Choroid plexus epithelial cell (primary cell): ENCODE measurements at places on chromosomes 1 and 21.

DNA sequence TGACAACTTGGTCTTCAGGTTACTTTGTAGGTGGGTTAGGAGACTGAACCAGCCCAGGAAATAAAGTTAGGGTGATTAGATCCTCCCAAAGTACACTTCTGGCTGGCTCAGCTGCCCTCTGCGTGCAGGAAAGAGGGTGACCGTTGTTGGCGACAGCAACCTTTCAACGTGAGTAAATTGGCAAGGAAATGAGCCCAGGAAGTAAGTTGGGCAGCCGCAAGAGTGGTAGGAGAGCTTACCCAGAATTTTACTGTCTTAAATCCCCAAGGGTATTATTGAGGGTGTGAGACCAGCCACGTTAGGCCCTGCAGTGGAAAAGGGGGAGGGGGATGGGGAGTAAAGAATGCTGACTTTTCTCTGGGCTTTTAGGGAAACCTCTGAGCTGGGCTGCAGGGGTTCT, 1.6 kb downstream of the TENT5C start:
- DNase-seq, result no peak

DNA sequence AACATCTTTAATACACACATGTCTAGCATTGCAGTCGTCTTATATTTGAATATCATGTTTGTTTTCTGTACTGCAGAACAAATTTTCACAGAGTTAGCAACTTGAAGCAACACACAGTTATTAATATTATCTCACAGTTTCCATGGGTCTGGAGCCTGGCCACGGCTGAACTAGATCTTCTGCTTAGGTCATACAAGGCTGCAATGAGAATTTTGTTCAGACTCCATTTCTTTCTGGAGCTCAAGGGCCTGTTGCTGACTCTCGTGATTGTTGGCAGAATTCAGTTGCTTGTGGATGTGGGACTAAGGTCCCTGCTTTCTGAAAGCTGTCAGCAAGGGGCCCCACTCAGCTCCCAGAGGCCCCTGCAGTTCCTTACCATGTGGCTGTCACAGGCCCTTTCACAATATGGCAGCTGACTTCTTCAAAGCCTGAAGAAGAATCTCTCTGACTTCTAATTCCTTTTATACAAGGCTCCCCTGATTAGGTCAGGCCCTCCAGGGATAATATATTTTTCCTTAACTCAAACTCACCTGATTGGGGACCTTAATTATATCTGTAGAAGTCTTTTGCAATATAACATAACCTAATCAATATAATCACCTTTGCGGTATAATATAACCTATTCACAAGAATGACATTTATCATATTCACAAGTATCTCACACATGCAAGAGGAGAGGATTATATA, 296.3 kb downstream of the NFIA start:
- no peak for DNase-seq

GRCh38 chr1:9759939-9760338, 63.8 kb downstream of the CLSTN1 start:
- no peak for DNase-seq

DNA sequence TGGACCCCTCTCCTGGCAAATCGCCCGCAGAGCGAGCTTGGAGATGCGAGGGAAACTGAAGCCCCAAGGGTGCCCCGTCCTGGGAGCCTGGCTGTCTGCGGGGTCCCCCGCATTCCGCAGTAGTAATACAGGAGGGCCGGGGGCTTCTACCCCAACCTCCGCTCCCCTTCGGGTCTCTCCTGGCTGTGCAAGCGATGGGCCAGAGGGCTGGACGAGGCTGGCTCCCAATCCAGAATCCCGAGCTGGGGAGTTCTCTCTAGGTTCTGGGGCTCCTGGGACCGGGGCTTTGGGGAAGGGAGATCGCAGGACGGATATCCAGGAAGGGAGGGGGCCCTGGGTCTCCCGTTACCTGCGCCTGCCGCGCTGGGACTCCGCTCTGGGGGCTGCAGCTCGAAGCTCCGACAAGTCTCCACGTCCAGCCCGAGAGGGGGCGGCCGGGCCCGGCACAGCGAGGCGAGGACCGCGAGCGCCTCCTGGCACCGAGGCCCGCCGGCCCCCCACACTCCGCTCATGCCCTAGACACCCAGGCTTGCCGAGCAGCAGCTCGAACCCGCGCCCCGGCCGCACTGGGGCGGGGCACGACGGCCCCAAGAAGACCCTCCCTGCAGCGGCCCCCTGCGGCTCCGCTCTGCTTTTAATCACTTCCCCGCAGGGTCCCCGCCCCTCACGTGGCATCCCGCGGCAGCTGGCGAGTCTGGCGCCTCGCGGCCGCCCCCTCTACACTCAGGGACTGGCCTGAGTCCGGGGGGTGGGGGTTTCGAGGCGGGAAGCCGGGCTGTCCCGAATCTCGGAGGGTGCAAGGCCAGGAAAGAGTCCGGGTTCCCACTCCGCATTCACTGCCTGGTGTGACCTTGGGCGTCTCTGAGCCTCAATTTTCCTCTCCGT, at the start of gene SYT6:
SYT6 (minus strand) TSS at position 609 of the 885 bp plus-strand sequence; CDS start at position 512, 97 bp downstream.
- DNase-seq, result no peak

GRCh38 chr1:37822906-37823815, 15.2 kb upstream of the YRDC start:
- DNase-seq, result peak; percentile 38

- DNase-seq, result peak; percentile 35
Measured at GRCh38 chr1:182301467-182302198, 90.0 kb downstream of the GLUL start.

- DNase-seq, result no peak
Measured at GRCh38 chr1:9243066-9243739, 8.6 kb downstream of the H6PD start.

DNA sequence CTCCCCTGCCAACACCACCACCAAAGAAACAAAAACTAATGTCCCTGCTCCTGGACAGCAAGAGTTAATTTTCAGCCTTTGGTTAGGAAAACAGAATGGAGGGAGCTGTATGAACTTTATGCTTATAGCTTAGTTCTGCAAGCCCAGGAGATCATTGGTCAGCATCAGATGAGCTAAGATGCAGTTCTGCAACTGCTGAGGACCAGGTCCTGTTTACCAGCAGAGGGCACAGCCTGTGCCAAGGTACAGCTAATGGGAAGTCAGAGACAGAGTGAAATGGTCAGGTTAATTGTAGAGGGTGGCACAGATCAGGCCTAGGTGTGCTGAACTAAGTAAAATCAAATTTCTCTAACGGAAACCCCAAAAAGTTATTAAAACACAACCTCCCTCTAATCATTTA, 161.3 kb downstream of the ROR1 start:
- peak; percentile 38 for DNase-seq

DNA sequence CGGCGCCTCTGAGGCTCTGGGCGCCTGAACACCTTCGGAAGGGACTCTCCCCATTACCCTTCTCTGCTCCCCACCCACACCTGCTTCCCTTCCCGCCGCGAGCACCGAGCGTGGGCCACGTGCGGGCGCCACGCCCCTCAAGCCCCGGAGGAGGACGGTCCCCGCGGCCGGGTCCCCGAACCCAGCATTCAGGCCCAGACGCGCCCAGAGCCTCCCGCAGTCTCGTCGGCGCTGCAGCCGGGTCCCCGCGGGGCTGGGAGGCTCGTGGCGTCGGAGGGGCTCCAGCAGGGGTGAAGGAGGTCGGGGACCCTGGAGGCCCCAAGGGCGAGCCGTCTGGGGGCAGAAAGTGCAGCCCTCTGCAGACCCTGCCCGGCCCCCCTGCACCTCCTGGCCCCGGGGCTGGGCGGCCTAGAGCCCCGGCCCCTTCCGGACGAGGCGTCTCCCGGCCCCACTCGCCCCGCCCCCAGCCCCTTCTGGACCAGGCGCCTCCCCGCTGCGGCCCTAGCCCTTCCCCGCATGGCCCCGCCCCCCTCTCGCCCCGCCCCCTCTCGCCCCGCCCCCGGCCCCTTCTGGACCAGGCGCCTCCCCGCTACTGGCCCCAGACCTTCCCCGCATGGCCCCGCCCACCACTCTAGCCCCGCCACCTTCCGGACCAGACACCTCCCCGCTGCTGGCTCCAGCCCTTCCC, 378 bp upstream of the SMIM1 start:
- peak; percentile 77 for DNase-seq

- no peak for DNase-seq
Measured at GRCh38 chr1:109133815-109134214, 19.9 kb downstream of the ELAPOR1 start.

GRCh38 chr1:113874012-113874879, 2.7 kb upstream of the PTPN22 start:
- DNase-seq, result peak; percentile 33

DNA sequence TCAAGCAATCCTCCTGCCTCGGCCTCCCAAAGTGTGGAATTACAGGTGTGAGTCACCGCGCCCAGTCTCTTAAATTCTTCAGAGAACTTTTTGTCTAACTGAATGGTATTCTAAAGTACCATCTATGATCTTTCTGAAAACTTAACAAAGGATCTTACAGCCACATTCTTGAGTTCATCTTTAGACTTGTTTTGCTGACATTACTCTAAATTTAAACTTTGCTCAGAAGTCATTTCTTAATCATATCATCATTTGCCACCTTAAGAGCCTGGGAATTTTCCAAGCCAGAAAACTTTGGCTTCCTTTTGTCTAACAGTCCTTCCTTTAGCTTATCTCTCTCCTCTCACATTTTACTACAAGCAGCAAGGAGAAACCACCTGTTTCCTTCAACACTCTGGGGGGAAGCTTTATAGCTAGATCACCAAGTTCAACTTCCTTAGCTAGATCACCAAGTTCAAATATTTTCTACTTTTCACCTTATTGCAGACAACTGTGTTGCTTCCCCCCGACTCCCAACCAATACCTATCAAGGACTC, 5.4 kb upstream of the ZBTB8A start:
- no peak for DNase-seq

DNA sequence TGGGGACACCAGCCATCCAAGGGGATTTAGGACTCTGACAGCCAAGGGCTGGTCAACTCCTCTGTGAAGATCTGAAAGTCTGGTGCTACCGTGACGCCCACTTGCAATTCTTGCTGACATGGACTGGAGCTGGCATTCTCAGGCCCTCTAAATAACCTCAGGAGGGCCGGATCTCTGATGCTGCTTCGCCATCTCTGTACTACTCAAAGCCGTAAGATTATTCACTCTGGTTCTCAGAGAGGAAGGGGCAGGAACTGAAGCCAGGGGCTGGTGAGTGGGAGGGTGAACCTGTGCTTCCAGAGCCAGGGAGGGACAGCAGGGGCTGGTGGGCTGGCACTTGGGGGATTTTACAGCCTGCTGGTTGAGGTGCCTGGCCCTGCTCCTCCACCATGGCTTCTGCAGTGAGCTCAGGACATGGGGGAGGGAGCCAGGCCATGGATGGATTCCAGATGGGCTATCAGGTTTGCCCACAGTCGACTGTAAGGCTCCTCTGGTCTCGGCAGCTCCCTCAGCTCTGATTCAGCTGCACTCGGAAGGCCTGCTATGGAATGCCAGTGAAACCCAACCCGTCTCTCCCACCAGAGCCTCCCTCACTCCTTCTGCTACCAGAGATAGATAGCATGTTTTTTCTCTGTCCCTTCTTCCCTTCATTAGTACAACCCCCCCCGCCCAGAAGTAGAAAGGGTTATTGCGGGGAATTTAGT, 84.5 kb downstream of the PLXNA2 start:
- peak; percentile 88 for DNase-seq

DNA sequence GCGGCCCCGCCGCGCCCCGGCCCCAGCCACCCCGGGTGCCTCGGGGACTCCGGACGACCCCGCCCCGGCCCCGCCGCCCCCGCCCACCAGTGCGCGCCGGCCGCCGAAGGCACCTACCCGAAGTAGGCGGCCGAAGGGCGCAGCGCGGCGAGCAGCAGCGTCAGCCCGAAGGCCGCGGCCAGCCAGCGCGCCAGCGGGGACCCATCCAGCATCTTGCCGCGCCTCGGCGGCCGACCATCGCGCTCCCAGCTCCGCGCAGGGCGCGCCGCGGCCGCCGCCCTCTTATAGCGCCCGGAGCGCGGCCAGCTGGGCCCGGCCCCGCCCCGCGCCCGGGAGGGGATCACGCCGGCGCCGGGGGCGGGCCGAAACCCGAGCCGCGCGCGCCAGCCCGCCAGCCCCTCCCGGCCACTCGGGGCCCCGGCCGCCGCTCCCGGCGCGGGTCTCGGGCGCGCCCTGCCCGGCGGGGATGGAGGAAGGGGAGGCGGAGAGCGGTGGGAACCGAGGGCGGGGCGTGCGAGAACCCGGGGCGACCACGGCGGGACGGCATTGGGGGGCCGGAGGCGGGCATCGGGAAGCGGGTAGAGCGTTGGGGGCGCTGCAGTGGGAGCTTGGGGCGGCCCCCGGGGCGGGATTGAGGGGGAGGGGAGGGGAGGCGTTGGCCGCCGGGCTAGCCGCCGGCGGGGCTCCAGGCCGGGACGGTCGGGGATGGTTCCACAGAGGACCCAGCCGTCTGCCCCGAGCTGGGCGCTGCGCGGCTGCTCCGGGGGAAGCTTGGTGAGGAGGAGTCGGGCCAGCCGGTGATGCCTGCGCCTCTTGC, at the start of gene WNT9A:
WNT9A (minus strand) TSS at position 257 of the 817 bp plus-strand sequence; CDS start at position 212, 45 bp downstream.
- DNase-seq, result peak; percentile 34

DNA sequence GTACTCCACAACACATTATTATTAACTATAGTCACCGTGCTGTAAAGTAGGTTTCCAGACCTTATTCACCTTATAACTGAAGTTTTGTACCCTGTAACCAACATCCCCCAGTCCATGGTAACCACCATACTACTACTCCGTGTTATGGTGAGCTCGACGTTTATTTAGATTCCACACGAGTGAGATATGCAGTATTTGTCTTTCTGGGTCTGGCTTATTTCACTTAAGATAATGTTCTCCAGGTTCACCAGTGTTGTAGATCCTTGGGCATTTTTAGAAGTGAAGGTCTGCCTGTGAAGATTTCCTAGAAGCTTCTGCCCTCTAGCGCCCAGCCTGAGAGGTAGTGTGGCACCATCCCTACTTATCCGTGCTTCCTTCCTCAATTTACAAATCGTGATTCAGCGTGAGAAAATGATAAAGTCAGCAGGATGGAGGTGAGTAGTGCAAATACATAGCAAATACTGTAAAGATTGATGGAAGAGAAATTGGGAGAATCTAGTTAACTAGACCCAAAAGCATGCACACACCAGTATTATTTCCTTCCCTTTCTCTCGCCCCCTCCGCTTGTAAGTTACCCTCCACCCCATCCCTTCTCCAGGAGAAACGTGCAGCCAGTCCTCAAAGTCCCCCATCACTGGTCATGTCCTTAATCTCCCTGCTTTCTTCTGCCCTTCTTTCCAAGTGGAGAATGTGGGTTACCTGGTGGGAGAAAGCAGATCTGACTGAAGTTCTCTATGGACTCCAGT, 36.0 kb upstream of the DISC1 start:
- DNase-seq, result peak; percentile 87

GRCh38 chr21:45016406-45017038, 57.9 kb upstream of the ADARB1 start:
- no peak for DNase-seq

GRCh38 chr1:216902669-216903381, 179.6 kb upstream of the ESRRG start:
- DNase-seq, result peak; percentile 35

GRCh38 chr1:244778344-244778743, 57.1 kb upstream of the COX20 start:
- peak; percentile 81 for DNase-seq
